T-cell (primary cell): ENCODE measurements at places on chromosomes 6 and 20.

GRCh38 chr6:149327638-149328037 lies 10.1 kb downstream of the TAB2 start:
- DNase-seq = no peak

GRCh38 chr6:36252005-36252404 lies 17.9 kb upstream of the PNPLA1 start:
- DNase-seq = no peak

- no peak for DNase-seq
Observed at GRCh38 chr20:63097336-63097831, 90.6 kb upstream of the BHLHE23 start.

- DNase-seq = peak; percentile 51
Observed at GRCh38 chr6:69866770-69867638, 648 bp downstream of the COL19A1 start.

GRCh38 chr20:23668477-23668951 lies 20.3 kb downstream of the CST4 start:
- no peak for DNase-seq

DNA sequence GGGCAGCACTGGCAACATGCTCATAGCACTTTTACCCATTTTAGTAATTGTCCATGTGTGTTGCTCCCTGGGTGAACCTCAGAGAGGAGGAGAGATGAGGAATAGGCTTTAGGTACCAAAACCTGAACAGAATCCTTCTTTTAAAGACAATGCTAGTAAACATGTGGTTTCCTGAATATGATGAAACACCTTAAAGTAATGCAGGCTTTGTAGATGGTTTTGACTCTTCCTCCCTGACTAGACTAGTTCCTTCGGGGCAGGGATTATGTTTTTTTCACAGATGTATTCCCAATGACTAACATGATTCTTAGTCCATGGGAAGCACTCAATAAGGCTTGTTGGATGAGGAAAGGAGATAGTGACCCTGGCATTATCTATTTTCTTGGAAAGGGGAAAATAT lies 367.6 kb upstream of the JAG1 start:
- no peak for DNase-seq

- no peak for DNase-seq
Observed at GRCh38 chr6:106670236-106670635, 40.9 kb downstream of the QRSL1 start.

DNA sequence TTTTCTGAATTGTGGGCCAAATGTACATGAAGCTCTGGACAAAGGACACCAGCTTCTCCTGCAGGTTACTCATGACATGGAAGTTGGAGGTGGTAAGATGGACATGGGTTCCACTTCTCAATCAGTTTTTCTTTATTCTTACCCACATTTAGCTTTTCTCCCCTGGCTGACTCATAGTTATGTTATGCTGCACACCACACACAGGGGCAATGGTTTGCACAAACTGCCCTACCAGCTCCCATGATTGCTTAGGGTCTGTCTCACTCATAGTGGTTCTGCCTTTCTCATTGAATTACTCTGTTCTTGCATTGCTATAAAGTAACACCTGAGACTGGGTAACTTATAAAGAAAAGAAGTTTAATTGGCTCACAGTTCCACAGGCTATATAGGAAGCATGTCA lies 4.5 kb upstream of the CD109 start:
- no peak for DNase-seq

DNA sequence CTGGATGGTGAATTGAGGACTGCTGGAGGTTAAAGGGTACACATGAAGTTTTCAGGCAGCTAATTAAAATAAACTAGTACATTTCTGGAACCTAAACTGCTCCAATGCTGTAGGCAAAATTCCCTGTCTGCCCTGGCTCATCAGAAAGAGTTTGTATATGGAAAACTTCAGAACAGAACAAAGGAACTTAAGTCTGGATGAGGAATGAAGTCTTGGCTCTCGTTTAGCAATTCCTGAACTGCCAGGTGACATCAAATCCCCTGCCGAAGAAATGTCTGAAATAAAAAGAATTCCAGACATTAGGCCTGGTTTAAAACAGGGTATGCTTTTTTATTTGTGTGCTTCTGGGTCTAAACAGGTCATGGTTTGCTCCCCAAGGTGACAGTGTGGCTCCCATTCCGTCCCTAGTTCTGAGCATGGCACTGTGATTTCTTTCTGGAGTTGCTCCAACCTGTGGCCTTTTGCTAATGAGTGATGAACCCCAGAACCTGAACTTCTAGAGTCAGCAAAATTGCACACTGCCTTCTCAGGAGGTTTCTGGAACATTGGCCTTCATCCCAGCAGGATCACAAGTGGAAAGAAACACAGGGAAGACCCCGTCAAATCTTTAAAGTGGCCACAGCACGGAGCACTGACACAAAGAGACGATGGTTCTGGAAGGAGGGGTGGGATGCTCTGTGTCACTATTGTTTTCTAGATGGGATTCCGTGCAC lies 129.4 kb upstream of the NAA20 start:
- no peak for DNase-seq

- DNase-seq = no peak
Observed at GRCh38 chr6:12383448-12383847, 93.3 kb downstream of the EDN1 start.

DNA sequence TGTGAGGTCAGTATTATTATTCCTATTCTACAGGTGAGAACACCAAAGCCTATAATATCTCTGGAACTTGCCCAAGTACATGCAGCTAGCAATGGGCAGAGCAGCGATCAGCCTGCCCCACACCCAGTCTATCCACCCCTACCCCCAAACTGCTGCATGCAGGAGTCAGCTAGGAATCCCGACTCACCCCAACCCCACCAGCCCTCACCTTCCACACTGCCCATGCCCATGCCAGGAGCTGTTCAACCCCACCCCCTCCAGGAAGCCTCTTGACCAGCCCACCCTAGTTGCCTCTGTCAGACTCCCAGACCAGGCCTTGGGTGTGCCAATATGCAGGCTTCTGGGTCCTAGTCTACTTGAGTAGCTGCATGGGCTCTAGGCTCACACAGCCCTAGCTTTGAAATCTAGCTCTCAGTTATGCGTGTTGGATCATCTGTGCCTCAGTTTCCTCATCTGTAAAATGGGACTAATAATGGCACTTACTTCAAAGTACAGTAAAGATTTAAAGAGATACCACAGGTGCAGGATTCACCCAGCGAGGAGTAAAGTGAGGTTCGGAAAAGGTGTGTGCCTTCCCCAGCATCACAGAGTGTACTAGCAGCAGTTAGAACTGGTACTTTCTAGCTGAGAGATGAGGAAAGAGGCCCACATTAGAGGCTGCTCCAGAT lies 173.2 kb downstream of the VEGFA start:
- DNase-seq = no peak

- no peak for DNase-seq
Observed at GRCh38 chr6:35586542-35586941, 73.8 kb upstream of the TULP1 start.

DNA sequence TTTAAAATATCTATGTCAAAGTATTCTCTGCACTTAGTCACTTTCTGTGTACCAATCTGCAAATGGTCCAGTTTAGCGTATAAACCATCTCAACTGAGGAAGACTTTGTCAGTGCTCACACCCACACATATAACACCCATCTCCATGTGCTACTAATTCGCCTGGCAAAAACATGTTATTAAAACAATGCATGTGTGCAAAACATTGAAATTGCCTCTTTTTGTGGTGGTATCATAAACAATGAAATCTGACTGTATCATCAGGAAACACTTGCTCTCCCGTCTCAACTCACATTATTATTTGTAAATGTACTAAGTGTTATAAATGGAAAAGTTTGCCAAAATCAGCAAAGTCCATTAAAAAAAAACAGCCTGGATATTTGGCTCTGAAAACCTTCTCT lies 105.9 kb upstream of the FOXC1 start:
- no peak for DNase-seq

GRCh38 chr20:57346477-57346876 lies 4.6 kb upstream of the RAE1 start:
- peak; percentile 45 for DNase-seq

DNA sequence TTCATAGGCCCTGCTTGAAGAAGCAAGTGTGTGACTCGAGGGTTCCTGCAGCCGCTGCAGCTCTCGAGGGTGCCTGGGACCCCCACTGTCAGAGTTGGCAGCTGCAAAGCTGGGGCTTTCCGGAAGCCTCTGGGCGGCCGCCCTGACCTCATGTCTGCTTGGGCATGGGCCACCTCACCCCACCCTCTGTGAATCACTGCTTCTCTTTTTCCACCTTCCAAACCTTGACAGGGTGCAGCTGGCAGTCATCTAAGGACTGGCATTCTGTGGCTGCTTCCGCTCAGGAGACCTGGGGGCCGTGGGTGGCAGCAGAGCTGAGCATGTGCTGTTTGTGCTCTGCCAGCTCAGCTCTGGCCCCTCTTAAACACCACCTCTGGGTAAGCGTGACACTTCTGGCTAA lies 32.0 kb downstream of the ERMARD start:
- DNase-seq = no peak

GRCh38 chr6:143374014-143374413 lies 76.5 kb downstream of the ADAT2 start:
- DNase-seq = no peak

- DNase-seq = no peak
Observed at GRCh38 chr6:153032255-153032882, 29.9 kb upstream of the MTRF1L start.

DNA sequence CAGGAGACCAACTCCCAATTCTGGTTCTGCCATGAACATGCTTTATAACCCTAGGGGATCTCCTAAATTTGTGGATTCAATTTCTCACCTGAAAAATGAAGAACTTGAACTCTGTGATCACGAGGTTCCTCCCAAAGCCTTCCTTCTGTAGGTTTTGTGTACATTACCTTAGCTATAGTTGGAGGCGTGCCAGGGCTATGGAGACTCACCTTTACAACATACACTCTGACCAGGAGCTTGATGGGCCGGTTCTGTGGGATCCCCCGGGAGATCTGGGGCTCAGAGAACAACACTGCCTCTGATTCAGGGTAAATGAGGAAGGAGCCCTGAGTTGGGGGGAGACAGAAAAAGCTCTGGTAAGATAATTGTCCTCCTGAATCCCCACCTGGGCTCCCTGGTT lies 34.1 kb downstream of the ERGIC3 start:
- DNase-seq = no peak

DNA sequence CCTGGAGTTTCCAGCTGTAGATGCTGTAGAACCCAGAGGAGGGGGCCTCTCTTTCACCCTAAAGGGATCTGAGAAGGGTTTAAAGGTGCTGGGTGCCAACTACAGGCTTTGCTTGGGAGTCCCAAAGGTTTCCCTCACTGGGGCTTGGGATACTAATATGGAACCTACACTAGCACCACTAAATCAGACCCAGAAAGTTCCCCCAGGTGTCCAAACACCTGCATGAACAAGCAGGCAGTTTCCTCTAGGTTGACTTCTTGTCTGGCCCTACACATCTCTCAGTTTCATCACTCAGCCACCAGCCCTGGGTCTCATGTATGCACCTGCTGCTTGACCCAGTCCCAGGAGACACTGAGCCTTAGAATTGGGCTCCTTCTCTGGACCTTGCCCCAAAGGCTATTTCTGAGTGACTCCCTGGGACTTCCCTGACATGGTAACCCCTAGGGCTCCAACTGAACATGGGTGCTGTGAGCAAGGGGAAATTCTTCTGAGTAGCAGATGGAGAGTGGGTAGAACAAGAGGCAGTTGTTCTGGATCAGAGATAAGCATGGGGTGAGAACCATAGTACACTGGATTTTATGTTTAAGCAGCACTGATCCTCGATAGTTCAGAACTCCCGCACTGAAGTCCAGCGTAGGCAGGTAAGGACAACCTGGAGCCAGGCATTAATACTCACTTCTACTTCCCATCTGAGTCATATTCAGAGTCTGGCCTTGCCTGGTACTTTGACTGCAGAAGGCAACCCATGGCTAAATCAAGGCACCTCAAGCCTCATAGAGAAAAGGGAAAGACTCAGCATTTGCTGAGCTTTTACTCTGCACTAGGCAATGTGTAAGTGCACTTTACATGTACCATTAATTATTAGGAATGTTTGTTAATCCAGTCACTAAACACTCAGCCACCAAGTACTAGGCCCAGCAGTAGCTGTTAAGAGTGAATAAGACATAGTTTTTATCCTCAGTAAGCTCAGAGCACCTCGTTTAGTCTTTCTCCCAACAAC lies 16.8 kb downstream of the BCL2L1 start:
- DNase-seq = no peak

GRCh38 chr6:133286765-133287164 lies 45.6 kb downstream of the EYA4 start:
- DNase-seq = no peak

GRCh38 chr20:3677733-3678132 lies 4.1 kb downstream of the ADAM33 start:
- DNase-seq = no peak

DNA sequence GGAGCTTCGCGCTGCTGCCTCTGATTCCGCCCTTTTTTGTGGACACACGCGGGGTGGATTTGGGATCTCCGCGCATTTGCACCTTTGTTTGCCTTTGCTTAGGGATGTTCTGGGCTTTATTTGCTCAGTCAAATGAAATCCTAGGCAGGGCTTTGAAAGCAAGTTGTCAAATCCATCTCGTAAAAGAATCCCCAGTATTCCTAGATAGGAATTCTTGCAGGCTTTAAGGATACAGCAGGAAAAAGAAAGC lies 453 bp downstream of the CEP57L1 start:
- DNase-seq = no peak

DNA sequence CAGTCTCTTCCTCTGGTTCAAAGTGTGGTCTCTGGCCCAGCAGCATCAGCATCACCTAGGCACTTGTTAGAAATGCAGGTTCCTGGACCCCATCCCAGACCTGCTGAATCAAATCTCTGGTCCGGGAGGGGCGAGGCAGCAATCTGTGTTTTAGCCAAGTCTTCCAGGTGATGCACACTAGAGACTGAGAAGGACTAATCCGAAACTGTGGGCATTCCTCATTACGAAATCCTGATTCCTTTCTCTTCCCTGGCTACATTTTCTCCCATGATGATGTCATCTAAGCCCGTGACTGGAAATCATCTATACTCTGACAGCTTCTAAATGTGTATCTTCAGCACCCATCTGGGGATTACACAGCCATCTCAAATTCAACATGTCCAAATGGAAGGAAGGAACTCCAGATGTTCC lies 39.7 kb upstream of the PRND start:
- no peak for DNase-seq

GRCh38 chr6:145829102-145829501 lies 14.5 kb upstream of the FBXO30 start:
- no peak for DNase-seq

DNA sequence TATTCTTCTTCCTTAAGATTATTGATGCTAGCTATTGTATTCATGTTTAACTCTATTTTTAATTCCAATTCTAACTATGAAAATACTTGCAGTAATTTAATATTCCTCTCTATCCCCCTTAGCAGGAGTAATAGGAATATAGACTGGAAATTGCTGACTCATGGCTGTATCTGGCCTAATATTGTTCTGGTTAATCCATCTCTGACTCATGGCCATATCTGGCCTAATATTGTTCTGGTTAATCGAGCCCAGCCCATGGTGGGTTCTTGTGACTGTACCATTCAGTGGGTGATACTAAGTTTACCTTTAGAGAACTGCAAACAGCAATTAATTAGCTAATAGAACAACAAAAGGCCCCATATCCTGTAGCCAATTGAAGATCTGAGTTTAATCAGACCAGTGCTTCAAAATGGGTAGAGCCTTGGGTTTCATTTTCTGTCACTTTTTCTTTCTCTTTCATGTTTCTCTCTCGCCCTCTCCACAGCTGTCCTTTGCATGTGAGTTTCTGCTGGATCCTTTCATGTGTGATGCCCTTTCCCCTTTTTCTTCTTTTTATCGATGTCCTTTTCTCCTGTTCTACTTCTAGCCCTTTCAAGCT lies 50.6 kb downstream of the SLC22A3 start:
- no peak for DNase-seq
